ENCODE measurements at places on chromosomes 13 and 19.

- DNase-seq, result peak; percentile 41
These were observed 220.4 kb upstream of the HTR2A start for GRCh38 chr13:47117268-47117667.

DNA sequence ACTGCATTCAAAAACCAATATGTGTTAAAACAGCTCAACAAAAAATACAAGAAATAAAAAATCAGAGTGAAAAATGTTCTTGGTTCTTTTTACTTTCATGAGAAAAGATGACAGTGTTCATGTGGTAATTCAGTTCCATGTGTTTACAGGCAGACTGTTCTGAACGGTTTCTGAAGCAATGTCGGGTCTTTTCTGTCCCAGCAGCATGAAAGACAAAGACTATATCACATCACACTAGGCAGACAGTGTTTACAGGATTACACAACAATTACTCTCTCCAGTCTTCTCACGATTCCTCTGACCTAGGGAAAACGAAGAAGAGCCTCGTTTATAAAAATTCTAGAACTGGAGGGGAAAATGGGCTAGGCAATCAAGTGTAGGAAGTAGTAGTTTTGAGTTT, 83.4 kb downstream of the UBL3 start:
- DNase-seq, result no peak

DNA sequence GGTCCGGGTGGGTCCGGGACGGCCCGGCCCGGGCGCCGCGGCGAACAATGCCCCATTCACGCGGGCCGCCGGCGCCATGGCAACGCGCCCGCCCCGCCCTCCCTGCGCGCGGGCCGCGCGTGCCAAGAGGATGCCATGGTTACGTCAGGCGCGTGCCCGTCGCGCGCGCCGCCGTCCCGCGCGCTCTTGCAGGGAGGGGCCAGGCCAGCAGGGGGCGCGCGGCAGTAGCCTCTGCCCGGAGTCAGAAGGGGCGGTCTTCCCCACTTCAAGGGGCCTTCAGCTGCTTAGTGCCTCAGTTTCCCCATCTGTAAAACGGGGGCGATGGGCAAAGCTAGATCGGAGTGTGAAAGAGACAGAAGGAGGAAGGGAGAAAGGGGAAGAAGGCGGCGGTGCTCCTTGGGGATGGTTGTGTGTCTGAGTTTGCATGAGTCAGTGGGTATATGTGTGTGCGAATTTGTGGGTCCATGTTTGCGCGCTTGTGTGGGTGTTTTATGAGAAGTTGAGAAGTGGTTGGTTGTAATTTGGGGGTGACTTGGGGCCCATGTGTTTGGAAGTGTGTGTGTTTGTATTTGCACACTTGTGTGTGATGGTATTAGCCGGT, 11.6 kb upstream of the NFIX start:
- DNase-seq, result no peak

- DNase-seq, result peak; percentile 17
These were observed 527.6 kb upstream of the KLF12 start for GRCh38 chr13:74661851-74662250.

DNA sequence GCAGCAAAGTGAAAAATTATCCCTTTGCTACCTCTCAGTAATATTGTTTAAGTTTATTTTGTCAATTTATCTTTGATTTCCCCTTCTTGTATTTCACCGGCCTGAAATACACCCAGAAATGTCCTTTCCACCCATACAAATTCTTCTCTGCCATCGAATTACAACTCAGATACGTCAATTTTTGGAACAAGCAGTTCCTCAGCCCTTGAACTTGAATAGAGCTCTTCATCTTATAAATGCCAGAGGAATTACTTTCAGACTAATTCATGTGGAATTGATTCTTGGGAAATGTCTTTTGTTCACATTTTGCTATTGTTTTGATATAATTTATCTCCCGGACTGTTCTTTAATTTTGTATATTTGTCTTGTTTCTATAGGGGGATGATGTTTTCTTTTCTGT, 1359.3 kb upstream of the MIR17HG start:
- no peak for DNase-seq

DNA sequence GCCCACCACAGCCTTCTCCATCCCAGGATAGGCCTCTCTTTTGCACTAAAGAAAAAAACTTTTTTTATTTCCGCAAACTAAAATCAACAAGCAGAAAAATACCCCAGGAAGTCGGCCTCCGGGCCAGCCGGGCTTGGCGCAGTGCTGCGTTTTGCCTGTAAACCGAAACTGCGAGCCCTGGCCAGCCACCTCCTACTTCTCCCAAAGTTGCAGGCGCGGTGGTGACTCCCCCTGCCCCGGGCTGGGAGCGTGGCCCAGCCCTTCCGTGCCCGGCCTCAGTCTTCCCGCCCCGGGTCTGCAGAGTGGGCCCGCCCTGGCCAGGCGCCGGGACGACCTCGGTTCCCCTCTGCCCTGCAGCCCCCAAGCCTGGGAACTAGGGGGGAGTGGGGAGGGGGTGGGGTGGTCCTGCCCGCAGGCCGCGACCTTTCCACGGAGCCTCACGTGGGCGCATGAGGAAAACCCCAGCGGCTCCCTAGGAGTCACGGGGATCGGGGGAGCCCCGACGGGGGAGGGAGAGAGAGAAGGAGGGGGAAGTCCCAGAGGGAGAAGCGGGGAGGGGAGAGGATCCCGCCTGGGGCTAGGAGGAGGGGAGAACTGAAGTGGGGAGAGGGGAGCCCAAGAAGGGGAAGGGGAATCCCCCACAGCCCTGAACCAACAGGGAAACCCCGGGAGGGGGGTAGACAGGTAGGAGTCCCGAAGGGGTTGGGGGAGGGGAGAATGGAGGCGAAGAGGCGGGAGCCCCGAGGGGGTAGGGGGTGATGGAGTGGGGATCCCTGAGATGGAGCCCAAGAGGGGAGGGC, 3.0 kb downstream of the GADD45B start:
- DNase-seq, result no peak

GRCh38 chr13:74250738-74251190, 116.6 kb upstream of the KLF12 start:
- DNase-seq, result peak; percentile 50

GRCh38 chr19:41548954-41549688, 26.8 kb upstream of the CEACAM21 start:
- no peak for DNase-seq

DNA sequence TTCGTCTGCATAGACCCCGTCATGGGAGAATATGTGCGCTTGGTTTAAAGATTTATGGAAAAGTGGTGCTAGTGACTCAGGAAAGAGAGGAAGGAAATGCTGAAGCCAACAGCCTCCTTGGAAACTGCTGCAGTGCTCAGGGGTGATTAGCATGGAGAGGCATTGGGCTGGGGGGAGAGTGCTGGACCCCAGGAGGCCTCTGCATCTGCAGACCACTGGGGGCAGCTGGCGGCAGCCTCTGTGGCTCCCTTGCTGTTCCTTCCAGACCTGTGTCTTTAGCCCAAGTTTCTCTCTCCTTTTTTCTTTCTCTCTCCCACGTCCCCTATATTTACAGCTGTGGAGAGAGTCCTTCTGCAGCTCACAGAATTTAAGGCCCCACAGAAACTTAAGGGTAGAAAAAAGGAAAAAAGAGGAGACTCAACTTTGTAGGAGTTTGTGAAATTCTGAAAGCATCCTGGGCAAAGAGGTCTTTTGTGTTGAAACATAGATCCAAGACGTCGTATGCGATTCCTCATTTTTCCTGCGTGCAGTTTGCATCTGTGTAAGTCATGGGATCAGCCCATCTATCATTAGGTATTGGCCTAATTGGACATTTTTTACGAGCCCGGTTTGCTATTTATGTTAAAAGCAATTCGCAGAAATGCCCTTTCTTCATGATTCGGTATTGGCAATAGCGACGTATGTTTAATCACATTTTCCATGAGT, 116.2 kb upstream of the ZNF536 start:
- no peak for DNase-seq

- no peak for DNase-seq
These were observed 53.0 kb upstream of the GPC6 start for GRCh38 chr13:93173654-93174053.
